ENCODE measurements at places on chromosomes 3 and 15. TPM values are rescaled to one million over a fixed set of nuclear protein-coding genes. Genes with fewer than 3 reads are reported as not detected.

DNA sequence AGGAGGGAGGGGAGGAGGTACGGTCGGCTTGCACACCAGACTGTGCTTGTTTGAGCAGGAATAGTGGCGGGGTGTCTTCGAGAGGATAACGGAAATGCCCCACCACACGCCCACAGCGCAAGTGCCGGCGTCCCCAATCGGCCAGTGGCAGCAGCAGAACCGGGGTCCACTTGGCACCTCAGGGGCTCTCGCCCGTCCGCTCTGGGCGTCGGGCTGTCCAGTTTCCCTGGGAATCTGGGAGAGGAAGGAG lies 53.7 kb downstream of the CCDC54 start:
- peak overlapping the region; percentile 84 for H3K4me3 ChIP-seq
- H3K4me1 ChIP-seq: no peaks in the 10 kb centered on the region
- peaks cover 5% of the 10 kb centered on the region for H3K27me3 ChIP-seq

EPHB1 gene
- 1.3 TPM for total RNA-seq

DNA sequence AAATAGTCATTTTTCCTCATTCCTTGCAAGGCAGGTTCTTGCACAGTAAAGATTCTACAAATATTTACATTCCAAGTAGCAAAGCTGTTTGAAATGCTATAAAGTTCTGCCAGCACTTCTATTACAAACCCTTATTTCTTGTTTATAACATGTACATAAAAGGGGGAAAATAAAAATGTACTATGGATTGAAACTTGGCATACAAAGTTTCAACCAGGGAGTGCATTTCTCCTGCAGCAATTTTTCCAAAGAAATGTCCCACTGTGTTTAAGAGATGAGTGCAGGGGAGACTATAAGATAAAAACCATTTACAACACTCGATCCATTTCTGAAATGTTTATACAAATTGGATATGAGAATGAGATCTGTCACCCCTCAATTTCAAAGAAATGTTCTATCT lies 3.3 kb downstream of the CNTN3 start:
- H3K36me3 ChIP-seq: no peaks in the 10 kb centered on the region
- no peaks in the 10 kb centered on the region for H3K4me1 ChIP-seq
- H3K27me3 ChIP-seq: peaks cover 3% of the 10 kb centered on the region
- H3K4me3 ChIP-seq: no peak overlapping the region

CTXN2 gene
- total RNA-seq: not detected

ADAMTS7 gene
- 1.2 TPM for total RNA-seq

DNA sequence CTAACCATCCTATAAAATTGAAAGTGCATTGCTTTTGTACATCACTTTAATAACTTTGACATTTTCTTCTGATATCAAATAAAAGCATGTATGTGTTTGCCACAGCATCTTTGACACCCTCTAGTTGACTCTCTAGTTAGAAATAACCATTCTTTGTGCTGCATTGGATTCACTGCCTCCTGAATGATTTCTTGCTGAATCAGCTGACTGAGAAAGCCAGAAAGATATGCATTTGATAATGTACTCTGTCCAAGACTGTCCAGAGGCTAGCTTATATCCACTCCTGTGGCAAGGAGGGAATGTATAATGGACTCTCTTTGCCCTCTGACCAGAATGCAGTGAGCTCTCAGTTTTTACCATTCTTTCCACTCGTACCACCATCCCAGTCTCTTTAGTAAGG lies 6.2 kb downstream of the RAB11A start:
- H3K4me1 ChIP-seq: peaks cover 19% of the 10 kb centered on the region
- H3K27ac ChIP-seq: no peak overlapping the region
- no peak overlapping the region for H3K4me3 ChIP-seq
- H3K36me3 ChIP-seq: peaks cover 59% of the 10 kb centered on the region

GRCh38 chr15:64162478-64162868 lies 349 bp downstream of the PPIB start:
- peak overlapping the region; percentile 93 for H3K4me3 ChIP-seq
- no peaks in the 10 kb centered on the region for H3K27me3 ChIP-seq
- peaks cover 53% of the 10 kb centered on the region for H3K36me3 ChIP-seq
- H3K27ac ChIP-seq: peak overlapping the region; percentile 96
- H3K4me1 ChIP-seq: peaks cover 48% of the 10 kb centered on the region

- no peaks in the 10 kb centered on the region for H3K36me3 ChIP-seq
- no peak for ATAC-seq
- H3K4me1 ChIP-seq: no peaks in the 10 kb centered on the region
- H3K4me3 ChIP-seq: no peak overlapping the region
- no peak overlapping the region for H3K27ac ChIP-seq
- peaks cover 10% of the 10 kb centered on the region for H3K27me3 ChIP-seq
Measured at GRCh38 chr3:49199239-49199899, 28.0 kb downstream of the KLHDC8B start.

- H3K4me1 ChIP-seq: peaks cover 39% of the 10 kb centered on the region
- no peak overlapping the region for H3K27ac ChIP-seq
- H3K27me3 ChIP-seq: no peaks in the 10 kb centered on the region
- peak; percentile 50 for ATAC-seq
Measured at GRCh38 chr3:12655701-12656100, 8.2 kb downstream of the RAF1 start.

- H3K27ac ChIP-seq: no peak overlapping the region
- peak; percentile 16 for ATAC-seq
- no peaks in the 10 kb centered on the region for H3K4me1 ChIP-seq
- H3K36me3 ChIP-seq: no peaks in the 10 kb centered on the region
Measured at GRCh38 chr3:101177577-101177976, 142.8 kb downstream of the IMPG2 start.

Measured in activated T-helper 17 cell treated with anti-CD3 and anti-CD28 coated beads, Interleukin-2, amount 50 U/mL, for 72 hours (primary cell).